ENCODE measurements at places on chromosomes 16 and 17.

DNA sequence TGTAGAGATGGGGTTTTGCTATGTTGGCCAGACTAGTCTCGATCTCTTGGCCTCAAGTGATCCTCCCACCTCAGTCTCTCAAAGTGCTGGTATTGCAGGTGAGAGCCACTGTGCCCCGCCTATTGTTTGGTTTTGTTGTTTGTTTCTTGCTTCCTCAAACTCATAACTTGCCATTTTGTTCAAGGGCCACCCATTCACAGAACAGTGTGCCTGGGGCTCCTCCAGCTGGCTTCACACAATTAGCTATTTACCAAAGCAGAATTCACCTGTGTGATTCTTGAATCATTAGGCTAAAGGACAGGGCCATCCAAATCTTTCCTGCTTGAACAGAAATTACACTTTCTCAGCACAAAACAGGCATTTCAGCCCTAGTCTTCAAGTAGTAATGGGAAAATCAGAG lies 7.2 kb downstream of the ABHD15 start:
- DNase-seq, result no peak

- DNase-seq, result no peak
Observed at GRCh38 chr17:27490391-27490790, 34.1 kb downstream of the KSR1 start.

DNA sequence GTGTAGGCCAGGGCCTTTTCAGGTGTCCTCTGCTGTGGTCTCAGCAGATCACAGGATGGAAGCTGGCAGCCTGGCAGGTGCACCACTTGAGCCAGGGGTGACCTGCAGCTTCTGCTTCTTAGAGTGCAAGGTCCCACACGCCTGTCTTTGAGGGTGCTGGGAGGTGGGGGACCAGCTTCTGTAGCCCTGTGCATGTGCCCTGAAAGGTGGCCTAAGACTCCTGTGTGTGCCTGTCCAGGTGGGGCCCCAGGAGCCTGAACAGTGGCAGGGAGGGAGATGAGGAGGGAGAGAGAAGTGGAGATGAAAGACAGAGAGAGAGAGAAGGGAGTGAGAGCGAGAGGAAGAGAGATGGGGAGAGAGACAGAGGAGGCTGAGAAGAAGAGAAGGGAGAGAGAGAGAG lies 46.2 kb downstream of the LGALS9 start:
- no peak for DNase-seq

GRCh38 chr16:19936441-19936840 lies 51.8 kb upstream of the GPRC5B start:
- DNase-seq, result no peak

- DNase-seq, result no peak
Observed at GRCh38 chr17:50280801-50281441, 6.7 kb downstream of the TMEM92 start.

DNA sequence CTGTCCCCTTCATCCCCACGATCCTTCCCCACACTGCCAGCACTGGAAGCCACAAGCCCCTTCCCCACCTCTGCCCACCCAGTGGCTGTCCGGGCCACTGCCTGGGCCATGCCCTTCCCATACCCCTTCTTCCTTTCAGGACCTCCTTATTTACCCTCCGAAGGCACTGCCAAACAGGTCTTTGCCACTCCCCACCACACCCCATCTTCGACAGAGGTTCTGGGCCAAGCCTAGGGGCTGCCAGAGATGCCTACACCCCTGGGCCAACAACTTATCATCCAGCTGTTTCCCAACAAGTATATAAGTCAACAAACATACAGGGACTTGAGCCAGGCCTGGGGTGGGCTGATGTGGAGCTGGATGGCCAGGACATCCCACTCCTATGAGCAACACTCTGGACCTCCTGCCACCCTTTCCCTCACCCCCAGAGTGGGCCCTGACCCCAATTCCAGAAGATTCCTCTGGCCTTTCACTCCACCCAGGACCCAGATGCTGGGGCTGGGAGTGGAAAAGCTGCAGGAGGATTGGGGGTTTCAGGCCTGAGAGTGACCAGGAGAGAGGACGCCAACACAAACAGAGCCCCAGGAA lies 1.5 kb upstream of the PPP1R1B start:
- no peak for DNase-seq

DNA sequence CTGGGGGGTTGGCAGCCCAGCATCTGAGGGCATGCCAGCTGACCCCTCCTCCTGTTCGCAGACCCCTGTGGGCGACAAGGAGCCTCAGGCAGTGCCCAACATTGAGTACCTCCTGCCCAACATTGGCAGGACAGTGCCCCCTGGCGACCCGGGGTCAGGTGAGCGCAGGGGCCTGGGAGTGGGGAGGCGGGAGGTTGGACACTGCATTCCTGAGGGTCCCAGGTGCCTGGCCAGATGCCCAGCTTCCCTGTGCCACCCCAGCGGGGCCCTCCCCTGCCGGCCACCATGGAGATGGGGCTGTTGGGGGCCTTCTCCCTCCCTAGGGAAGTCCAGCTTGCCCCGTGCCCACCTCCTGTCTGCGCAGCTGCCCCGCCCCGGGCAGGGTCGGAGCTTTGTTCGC lies 70.1 kb downstream of the ARHGAP23 start:
- DNase-seq, result no peak

- DNase-seq, result peak; percentile 96
Observed at GRCh38 chr17:76737676-76738467, at the start of gene MFSD11. MFSD11 (plus strand) TSS chr17:76738119; CDS start chr17:76738353, 234 bp downstream.

GRCh38 chr16:20074099-20074991 lies 655 bp upstream of the GPR139 start:
- no peak for DNase-seq

GRCh38 chr17:58665946-58666857 lies 25.6 kb downstream of the TEX14 start:
- DNase-seq, result no peak

- DNase-seq, result no peak
Observed at GRCh38 chr16:74626741-74627416, 20.0 kb upstream of the GLG1 start.

DNA sequence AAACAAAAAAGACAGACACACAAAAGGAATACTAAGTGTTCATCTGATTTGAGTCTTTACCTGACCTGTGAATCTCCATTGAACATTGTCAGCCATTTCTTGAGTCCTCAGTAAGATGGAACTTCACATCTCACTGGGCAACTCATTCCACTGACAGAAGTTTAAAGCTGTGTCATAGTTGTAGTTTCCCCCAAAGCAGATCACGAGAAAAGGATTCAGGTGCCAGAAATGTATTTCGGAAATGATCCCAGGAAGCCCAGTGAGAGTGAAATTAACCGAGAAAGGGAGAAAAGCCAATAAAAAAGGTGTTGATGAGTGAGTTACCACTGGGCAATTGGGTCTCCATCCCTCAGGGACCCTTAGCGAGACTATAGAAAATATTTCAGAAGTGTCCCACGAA lies 6.5 kb downstream of the CHD9 start:
- DNase-seq, result no peak

DNA sequence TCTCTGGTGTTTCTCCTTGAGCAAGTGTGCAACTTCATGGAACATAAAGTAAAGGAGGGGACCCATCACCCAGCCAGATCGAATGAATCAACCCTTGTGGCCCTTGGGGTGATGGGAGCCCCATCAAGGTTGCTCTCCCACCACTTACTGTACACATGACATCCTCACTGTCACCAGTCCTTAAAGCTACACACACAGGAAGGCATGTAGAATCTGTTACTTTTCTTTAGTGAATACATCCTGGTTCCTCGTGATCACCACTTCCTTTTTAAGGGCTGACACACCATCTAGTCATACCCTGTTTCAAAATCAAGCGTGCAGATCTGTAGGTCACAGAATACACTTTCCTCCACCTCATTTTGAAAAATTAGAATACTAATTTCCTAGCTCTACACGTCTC lies 22.6 kb upstream of the MPHOSPH6 start:
- no peak for DNase-seq

DNA sequence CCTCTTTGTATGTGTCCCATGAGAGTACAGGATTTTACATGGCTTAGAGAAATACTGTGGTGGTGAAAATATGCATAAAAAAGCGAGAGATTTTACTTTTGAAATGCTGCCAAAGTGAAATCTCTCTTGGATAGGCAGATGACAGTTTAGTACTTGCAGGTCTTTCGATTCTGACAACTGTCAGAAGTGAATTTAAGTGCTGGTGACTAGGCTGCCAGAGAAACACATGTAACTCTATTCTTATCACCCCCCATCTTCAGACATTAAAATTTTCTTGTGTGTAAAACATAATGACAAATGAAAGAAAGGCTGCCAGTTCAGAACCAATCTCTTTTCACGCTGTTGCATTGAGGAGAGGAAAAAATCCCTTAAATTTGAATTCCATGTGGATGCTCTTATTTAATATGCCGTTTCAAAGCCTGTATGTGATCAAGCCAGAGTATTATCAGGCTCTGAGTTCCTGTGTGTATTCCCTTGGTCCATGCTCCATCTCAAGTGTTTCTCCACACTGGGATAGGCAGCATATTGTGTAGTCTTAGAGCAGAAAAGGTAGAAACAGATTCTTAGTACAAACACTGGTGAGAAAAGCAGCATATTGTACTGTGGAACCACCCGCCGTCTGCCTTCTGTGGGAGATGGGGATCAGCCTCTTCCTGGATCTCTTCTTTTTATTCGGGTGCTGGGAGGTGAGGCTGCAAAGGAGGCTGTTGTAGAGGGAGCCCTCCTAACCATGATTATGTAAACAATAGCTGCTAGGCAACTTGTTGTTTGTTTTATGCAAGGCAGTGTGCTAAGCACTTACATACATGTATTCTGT lies 291.3 kb downstream of the WWOX start:
- DNase-seq, result no peak

GRCh38 chr17:59292174-59292523 lies 39.3 kb upstream of the YPEL2 start:
- no peak for DNase-seq

GRCh38 chr16:72468582-72468981 lies 296.6 kb upstream of the PMFBP1 start:
- no peak for DNase-seq

- no peak for DNase-seq
Observed at GRCh38 chr17:51200295-51200694, 34.1 kb downstream of the NME2 start.

GRCh38 chr17:57755480-57756070 lies 10.5 kb upstream of the CCDC182 start:
- DNase-seq, result no peak

- no peak for DNase-seq
Observed at GRCh38 chr17:59007995-59008394, 98.7 kb downstream of the TRIM37 start.

- no peak for DNase-seq
Observed at GRCh38 chr17:17067257-17067656, 25.0 kb downstream of the MPRIP start.

- DNase-seq, result no peak
Observed at GRCh38 chr17:12459736-12460135, 206.0 kb upstream of the MYOCD start.

GRCh38 chr16:3787924-3788661 lies 70.8 kb upstream of the TRAP1 start:
- no peak for DNase-seq

DNA sequence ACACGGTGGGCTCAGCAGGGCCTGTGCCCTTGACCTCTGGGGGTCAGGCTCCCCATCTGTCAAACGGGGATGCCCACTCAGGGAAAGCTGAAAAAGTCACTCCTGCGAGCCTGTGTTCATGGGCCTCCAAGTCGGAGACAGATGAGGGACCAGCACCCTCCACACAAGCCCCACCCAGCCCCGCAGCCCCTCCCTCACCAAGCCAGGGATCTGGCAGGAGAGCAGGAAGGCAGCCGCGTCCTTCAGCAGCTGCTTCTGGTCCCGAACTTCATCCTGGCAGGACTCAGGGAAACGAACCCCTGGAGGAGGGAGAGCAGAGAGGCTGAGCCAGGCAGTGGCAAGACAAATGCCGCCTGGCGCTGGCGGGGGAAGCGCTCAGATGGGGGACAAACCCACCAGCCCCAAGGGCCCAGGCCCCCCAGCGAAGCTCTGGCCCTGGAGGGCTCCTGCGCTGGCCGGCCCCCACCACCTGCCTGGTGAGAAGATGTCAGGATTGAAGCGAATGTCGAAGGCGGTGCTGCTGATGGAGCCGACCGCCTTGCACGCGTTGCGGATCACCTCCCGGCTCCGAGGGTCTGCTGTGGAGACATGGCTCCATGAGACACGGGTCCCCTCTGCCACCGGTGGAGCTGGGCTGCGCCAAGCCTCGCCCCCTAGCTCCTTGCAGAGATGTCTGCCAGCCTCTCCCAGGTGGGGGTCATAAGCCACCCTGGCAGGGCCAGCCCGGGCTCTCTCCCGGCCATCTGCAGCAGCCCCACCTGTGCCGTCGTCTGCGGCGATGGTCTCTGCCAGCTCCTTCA lies 15.4 kb downstream of the CLUH start:
- DNase-seq, result no peak

DNA sequence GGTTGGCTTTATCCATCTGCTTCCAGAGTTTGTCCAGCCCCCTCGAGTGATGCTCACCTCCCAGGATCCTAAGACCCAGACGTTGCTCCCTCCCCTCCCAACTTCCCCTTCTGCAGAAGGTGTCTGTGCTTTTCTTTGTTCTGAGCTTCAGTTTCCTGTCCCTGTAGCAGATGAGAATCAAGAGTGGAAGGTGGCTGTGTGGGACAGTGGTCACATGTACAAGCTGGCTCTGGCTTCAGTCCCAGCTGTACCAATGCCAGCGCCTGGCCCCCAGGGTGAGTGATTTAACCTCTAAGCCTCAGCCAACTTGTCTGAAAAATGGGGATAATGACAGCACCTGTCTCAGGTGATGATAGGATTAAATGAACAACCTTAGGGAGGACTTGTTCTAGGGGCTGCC lies 7.7 kb downstream of the PRR15L start:
- DNase-seq, result no peak

DNA sequence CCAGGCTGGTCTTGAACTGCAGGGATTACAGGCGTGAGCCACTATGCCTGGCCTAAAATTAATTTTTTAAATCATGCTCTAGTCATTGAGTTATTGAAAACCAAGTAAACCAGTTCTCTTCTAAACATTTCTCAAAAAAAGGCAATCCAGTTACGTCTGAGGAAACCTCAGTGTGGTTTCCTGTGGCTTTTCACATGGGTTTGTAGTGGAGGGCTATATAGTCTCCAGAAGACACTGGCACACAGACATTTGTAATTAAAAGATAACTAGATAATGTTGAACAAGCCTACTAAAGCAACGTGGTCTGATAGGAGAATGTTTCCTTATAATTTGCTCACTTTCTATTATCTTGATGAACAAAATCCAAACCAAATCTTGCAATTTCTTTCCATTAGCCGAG lies 5.2 kb upstream of the TOB1 start:
- no peak for DNase-seq

GRCh38 chr17:45006927-45007461 lies 38.9 kb upstream of the C1QL1 start:
- no peak for DNase-seq

DNA sequence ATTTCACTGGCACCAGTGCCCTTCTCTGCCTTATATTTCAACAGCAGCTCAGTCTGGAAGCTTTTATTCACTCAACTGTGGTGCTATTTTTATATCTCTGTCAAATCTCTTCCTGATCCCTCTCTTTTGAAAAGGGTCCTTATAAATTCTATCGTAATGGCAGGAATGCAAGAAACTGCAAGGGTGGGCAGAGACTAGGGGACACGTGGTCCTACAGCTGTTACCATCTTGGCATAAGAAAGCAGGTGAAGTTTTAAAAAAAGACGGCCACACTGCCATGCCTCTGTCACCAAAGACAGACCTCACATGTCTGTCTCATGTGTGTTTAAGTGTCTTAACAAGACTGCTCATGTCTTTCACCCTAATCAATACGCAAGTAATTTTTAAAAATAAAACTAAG lies 368.4 kb upstream of the CDH11 start:
- no peak for DNase-seq

GRCh38 chr17:16033729-16034349 lies 34.2 kb downstream of the TTC19 start:
- DNase-seq, result no peak

All from neuronal stem cell (in vitro differentiated cells).